Sigmoid colon (tissue), 7 donors: ENCODE measurements at places on chromosomes 5 and 9. TPM values are rescaled to one million over a fixed set of nuclear protein-coding genes. Genes with fewer than 3 reads are reported as not detected.

Gene PCDH12
- total RNA-seq, result 6.2 TPM

Gene LCN1
- not detected for total RNA-seq

Gene WWC1
- total RNA-seq, result not detected

Gene GPR151
- total RNA-seq, result not detected

Gene ANKRD18A
- total RNA-seq, result 0.14 TPM

Gene LURAP1L
- total RNA-seq, result 23.2 TPM

Gene ENC1
- total RNA-seq, result 3.9 TPM

Gene SLC25A2
- total RNA-seq, result 0.82 TPM

Gene PRELID1
- 60.5 TPM for total RNA-seq

Gene PCA3
- 0.28 TPM for total RNA-seq

Gene RABGAP1
- total RNA-seq, result 104 TPM

Gene PGM5
- total RNA-seq, result 649 TPM

Gene CDX1
- 1.4 TPM for total RNA-seq

Gene PANK3
- 32.6 TPM for total RNA-seq

Gene PCSK5
- 8.1 TPM for total RNA-seq

Gene FBP2
- total RNA-seq, result not detected

Gene OBP2B
- total RNA-seq, result not detected

Gene CRHBP
- total RNA-seq, result 3.2 TPM

Gene GDNF
- 16.3 TPM for total RNA-seq

Gene GTF2H2
- total RNA-seq, result 34.2 TPM

Gene NUTM2G
- total RNA-seq, result not detected

Gene ELP1
- total RNA-seq, result 17.2 TPM

Gene LCN2
- not detected for total RNA-seq

Gene PCDHA11
- 0.55 TPM for total RNA-seq

Gene KIF12
- 1.4 TPM for total RNA-seq

Gene DBH
- total RNA-seq, result not detected

Gene IL9
- not detected for total RNA-seq

Gene NAIP
- 27.6 TPM for total RNA-seq

Gene SLC25A48
- total RNA-seq, result not detected

Gene INSL6
- total RNA-seq, result not detected

Gene PCDHGA4
- 5.6 TPM for total RNA-seq

Gene GFI1B
- not detected for total RNA-seq

Gene FCN2
- not detected for total RNA-seq

Gene IGIP
- 24.7 TPM for total RNA-seq

Gene MED22
- 27.5 TPM for total RNA-seq

Gene NSG2
- 4.7 TPM for total RNA-seq

Gene SV2C
- total RNA-seq, result 0.71 TPM

Gene CBY3
- total RNA-seq, result 0.66 TPM

Gene PCDHA3
- total RNA-seq, result 1.1 TPM

Gene PCDHA13
- 0.36 TPM for total RNA-seq

Gene ZNF658
- total RNA-seq, result 8.2 TPM

Gene SPINK7
- not detected for total RNA-seq

Gene LEAP2
- 0.99 TPM for total RNA-seq

Gene COL27A1
- total RNA-seq, result 2.0 TPM

Gene AUH
- total RNA-seq, result 28.1 TPM

Gene ALDOB
- not detected for total RNA-seq

Gene TRIO
- total RNA-seq, result 119 TPM

Gene GGTA1
- 5.5 TPM for total RNA-seq

Gene ASPN
- 96.9 TPM for total RNA-seq

Gene C5orf52
- not detected for total RNA-seq

Gene ZNF189
- total RNA-seq, result 23.5 TPM

Gene PKN3
- 5.5 TPM for total RNA-seq
